ENCODE measurements at places on chromosomes 3 and 15. TPM values are rescaled to one million over a fixed set of nuclear protein-coding genes. Genes with fewer than 3 reads are reported as not detected.
A peak's percentile ranks its signal among the peaks of the same experiment; 100 is the strongest.

DNA sequence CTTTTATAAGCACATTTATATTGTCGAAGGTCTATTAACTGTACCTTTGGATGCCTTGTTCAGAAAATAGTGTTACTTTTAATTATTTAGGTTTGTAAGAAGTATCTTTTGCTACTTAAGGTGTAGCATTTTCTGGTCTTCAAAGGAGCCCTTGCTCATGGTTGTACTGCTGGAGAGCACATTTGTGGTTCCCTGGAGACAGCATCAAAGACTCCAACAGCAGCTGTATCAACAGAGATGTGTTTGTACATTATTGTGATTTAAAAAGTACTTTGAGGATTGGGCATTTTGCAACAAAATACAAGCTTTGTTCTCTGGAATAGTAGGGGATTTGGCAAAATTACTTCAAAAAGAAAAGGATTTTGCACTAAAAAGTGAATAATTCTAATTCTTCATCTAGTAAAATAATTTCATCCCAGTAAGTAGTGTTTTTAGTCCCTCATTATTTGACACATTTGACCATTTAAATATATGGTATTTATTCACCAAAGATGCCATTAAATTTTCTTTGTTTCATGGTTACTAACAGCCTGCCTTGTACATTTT lies 16.5 kb downstream of the TBC1D23 start:
- H3K4me3 ChIP-seq = no peak overlapping the region
- DNase-seq = no peak
- H3K27ac ChIP-seq = no peak overlapping the region
- H3K36me3 ChIP-seq = peaks cover 5% of the 10 kb centered on the region
- H3K4me1 ChIP-seq = no peaks in the 10 kb centered on the region

DNA sequence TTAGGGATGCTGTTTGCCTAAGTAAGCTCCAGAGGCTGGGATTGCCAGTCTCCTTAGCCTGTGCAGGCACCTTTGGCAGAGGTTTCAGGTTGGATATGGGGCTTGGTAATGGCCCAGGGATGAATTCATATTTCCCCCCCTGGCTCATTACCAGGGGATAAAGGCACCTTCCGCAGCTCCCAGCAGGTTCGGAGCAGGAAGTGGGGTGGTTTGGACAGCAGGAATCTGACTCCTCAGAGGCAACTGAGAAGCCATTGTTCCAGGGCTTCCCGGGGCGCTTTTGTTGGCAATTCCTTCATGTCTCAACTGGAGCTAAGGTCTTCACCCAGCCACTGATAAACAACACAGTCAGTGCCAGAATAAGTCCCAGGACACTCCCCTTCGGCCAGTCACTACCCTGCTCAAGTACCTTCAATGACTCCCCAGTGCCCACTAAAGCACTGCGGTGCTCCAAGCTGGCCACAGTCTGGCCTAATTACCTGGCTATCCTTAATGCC lies 85.3 kb upstream of the SLC6A6 start:
- no peak for DNase-seq
- no peak overlapping the region for H3K27ac ChIP-seq
- H3K27me3 ChIP-seq = peaks cover 5% of the 10 kb centered on the region
- no peaks in the 10 kb centered on the region for H3K4me1 ChIP-seq
- no peaks in the 10 kb centered on the region for H3K36me3 ChIP-seq
- H3K4me3 ChIP-seq = no peak overlapping the region

DNA sequence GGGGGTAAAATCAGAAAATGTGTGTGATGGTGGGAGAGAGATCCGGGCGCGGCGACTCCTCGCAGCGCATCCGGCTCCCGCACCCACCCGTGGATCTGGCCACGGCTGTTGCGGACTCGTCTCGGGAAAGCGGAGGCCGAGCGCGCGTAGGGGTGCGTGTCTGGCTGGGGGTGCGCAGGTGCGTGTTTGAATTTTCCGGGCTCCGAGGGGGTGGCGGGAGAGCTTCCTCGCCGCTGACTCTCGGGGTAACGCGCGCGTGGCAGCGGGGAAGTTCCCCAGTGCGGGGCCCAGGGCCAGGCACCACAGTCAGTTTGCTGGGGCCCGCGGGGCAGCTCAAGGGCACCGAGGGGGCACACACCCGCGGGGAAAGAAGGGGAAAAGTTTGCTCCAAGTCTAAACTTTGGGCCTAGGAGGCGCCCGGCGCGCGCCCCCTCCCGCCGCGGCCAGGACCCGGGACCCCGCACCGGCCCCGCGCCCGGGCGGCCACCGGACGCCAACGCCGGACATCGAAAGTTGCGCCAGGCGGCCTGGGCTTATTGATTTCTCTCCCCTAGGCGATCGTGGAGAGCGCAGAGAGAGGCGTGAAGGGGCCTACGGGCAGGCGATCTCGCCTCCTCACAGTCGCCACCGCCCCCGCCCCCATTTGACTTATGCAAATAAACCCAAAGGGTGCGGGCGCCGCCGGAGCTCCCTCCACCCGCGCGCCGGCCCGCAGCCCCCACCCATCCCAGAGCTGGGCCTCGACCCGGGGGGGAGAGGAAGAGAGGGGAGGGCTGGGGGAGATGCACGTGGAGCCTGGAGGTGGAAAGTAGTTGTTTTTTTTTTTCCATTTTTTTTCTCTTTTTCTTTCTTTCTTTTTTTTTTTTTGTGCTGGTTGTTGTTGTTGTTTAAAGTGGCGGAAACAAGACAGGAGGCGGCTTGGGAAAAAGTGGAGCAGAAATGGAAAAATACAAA lies 639 bp downstream of the FOXP1 start:
- DNase-seq = peak; percentile 43
- peak overlapping the region; percentile 47 for H3K4me3 ChIP-seq
- peaks cover 27% of the 10 kb centered on the region for H3K4me1 ChIP-seq
- no peaks in the 10 kb centered on the region for H3K27me3 ChIP-seq
- peak overlapping the region; percentile 47 for H3K27ac ChIP-seq
- H3K36me3 ChIP-seq = no peaks in the 10 kb centered on the region

DNA sequence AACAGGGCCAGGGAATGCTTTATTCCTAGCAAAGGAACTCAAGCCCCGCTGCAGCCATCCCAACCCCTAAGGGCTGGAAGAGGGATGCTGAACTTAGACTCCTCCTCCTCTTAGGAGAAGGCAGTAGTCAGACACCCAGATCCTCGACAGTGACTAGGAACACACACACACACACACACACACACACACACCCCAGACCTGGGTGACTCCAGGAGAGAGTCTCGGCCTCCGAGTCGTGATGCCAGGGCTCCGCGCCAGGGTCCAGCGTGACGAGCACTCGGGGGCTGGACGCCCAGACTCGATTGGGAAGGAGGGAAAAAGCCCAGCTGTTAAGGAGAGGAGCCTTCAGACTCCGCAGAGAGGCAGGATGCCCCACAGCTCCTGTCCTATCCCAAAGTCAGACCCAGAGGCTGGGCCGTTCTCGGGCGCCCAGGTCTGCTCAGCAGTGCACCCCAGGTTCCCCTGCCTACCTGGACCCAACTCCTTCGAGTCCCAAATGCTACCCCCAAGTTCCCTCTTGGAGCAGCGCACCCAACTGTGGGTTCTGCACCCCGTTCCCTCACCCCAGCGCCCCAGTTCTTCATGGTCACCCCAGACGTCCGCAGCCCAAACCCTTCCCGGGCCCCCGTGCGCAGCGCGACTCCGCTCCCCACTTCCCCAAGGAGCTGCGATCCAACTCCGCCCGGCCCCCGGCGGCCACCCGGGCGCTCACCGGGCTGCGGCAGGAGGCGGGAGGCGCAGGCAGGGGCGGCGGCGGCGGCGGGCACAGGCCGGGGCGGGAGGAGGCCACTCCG lies 421 bp downstream of the BMF start:
- peak overlapping the region; percentile 56 for H3K27ac ChIP-seq
- no peak for DNase-seq
- H3K4me1 ChIP-seq = peaks cover 46% of the 10 kb centered on the region
- no peaks in the 10 kb centered on the region for H3K36me3 ChIP-seq

DNA sequence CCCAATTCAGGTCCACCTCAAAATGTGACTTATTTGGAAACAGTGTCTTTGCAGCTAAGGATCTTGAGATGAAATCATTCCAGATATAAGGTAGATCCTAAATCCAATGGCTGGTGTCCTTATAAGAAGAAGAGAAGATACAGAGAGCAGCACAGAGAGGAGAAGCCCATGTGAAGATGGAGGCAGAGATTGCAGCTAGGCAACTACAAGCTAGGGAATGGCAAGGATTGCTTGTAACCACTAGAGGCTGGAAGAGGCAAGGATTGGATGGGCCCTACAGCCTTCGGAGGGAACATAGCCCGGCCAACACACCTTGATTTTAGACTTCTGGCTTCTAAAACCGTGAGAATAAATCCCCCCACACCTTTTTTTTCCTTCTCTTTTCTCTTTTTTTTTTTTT lies 38.5 kb downstream of the SYN2 start:
- H3K4me1 ChIP-seq = no peaks in the 10 kb centered on the region

- peaks cover 22% of the 10 kb centered on the region for H3K4me1 ChIP-seq
- no peak overlapping the region for H3K4me3 ChIP-seq
- no peak overlapping the region for H3K27ac ChIP-seq
- no peaks in the 10 kb centered on the region for H3K36me3 ChIP-seq
Observed at GRCh38 chr15:52514482-52514881, 14.2 kb downstream of the MYO5A start.

The MUC20 gene
- total RNA-seq = 9.9 TPM

DNA sequence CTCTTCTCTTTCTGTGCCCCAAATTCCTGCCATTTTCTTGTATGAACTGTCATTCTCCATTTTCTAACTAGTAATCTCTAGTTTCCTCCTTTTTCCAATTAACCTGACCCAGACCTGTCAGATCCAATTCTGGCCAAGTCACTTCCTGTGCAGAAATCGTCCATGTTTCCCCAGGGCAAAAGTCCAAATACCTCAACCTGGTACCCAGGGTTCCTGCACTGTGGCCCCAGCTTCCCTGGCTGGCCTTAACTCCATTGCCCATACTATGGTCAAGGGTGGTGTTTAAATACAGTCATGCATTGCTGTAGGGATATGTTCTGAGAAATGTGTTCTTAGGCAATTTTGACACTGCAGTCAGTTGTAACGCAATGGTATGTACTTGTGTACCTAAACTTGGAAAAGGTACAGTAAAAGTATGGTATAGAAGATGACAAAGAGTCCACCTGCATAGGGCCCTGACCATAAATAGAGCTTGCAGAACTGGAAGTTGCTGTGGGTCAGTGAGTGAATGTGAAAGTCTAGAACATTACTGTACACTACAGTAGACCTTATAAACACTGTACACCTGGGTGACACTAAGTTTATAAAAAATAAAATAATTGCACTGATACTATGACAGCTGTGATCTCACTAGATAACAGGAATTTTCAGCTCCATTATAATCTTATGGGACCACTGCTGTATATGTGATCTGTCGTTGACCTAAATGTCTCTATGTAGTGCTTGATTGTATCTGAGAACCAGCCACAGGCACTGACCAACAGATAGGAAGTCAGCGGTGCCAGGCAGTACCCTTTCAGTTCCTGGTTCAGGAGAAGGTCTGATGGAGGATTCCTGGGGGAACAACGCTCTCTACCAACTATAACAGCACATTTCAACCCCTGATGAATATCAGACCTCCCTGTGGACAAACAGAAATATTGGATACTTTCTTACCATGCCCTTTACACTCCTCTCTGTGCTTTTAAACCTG lies 336.1 kb upstream of the PROK2 start:
- no peaks in the 10 kb centered on the region for H3K36me3 ChIP-seq
- H3K27ac ChIP-seq = no peak overlapping the region
- no peak overlapping the region for H3K4me3 ChIP-seq
- DNase-seq = no peak
- H3K27me3 ChIP-seq = no peaks in the 10 kb centered on the region
